ENCODE measurements at places on chromosomes 6 and 20. TPM values are rescaled to one million over a fixed set of nuclear protein-coding genes. Genes with fewer than 3 reads are reported as not detected.
A peak's percentile ranks its signal among the peaks of the same experiment; 100 is the strongest.

DNA sequence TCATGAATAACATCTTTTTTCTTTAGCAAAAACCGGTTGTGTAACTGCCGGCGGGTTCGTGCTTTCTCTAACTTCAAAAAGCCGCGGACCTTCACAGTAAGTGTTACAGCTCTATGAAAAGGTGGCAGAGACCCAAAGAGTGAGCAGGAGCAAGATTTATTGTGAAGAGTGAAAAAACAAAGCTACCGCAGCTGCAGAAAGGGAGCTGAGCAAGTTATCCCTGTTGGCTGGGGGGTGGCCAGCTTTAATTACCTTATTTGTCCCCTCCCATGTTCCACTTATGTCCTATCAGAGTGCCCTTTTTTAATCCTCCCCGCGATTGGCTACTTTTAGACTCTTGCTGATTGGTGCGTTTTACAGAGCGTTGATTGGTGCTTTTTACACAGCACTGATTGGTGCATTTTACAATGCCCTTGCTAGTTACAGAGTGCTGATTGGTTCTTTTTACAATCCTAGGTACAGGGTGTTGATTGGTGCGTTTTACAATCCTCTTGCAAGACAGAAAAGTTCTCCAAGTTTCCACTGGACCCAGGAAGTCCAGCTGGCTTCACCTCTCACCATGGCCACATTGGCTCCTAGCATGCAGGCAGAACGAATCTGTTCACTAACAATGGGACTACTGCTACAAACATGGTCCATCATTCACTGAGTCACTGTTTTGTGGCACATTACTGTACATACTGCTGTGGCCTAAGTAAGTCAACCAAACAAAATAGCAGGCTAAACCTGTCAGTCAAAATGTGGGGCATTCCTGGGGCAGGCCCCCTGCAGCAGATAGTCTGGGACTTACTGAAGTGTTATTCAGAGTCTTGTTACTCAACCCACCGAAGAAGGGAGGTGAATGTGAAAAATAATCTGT lies 52.8 kb downstream of the MYLIP start:
- DNase-seq: no peak

GRCh38 chr20:38902601-38903000 lies 23.6 kb upstream of the FAM83D start:
- no peak for DNase-seq

GRCh38 chr6:41917528-41917927 lies 3.4 kb downstream of the MED20 start:
- no peak for DNase-seq

DNA sequence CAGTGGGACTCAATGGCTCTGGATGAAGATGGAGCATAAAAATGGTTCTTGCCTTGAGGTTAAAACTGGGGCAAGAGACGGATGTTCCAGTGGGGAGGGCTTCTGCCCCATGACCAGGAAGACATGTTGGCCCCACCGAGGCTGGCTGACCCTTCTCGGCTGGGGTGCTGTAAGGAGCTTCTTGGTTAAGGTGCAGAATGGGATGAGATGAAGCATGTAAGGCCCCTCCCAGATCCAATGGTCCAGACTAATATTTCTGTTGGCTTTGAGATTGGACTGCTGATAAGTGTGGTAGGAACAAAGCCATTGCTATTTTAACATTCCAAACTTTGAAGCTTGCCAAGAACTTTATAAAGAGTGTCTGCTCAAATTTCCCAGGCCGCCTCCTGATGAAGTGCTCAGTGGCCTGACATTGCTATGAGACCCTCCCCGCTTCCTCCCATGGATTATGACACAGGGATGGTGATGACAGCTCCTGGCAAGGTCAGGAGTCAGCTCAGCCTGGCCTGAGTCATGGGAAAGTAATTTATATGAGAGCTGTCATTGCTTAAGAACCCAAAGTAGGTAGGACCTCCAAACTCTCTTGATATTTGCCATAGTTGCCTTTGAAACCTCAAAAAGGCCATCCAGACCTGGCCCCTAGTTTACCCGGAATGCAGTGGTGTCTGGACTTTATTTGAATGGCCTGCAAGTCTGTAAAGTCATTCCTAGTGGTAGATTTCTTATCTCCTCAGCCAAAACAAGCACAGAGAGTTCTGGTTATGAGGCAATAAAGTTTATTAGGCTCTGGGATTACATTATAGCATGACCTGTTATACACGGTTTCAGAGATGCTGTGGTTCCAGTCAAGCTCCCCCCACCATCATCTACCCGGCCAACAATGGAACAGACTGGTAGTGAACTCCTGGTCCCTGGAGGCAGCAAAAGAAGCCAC lies 55.2 kb downstream of the TGM2 start:
- peak; percentile 40 for DNase-seq

DNA sequence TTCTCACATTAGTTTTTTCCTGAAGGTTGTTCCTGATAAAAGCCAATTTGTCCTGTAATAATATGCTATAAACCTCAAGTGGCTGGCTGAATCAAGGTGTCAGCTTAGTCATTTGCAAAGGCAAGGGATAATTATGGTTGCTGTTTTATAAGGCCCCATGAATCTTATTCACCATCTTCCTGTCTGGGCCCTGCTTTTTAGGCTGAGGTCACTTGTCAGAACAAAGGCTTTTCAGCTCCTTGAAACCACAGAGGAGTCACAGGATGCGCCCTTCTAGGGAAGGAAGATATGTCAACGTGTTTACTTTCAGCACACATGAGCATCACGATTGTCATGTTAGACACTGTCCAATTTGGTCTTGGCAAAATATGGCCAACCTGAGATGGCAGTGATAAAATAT lies 64.8 kb upstream of the NAA20 start:
- DNase-seq: no peak

- DNase-seq: no peak
Measured at GRCh38 chr20:57672953-57673575, 36.8 kb downstream of the PMEPA1 start.

DNA sequence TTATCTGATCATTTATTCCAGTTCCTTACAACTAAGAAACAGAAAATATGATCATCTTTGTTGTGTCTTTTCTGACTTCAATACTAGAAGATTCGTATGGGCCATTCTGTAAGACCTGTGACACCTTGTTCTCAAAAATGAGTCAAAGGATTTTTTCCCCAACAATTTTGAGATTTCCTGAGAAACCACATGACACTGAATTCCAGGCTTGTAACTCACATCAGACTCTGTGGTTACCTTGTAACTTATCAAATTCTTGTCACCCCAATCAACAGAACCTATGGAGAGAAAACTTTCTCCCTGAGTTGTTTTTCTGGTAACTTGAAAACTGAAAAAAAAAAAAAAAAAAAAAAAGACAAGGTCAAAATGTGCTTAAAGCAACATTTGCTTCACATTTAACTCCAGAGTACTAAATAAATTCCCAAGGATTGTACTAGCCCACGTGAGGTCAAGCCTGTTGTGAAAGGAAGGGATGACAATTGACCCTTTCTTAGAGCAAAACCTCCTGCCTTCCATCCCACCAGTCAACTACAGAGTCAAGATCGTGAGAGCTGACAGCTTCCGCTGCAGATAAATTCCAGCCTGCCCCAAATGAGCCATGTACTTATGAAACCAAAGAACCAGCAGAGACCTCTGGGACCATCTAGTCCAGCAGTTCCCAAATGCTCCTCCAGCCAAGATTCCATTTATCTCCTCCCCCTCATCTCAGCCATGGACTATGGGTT lies 140.3 kb downstream of the TBX18 start:
- no peak for DNase-seq

DNA sequence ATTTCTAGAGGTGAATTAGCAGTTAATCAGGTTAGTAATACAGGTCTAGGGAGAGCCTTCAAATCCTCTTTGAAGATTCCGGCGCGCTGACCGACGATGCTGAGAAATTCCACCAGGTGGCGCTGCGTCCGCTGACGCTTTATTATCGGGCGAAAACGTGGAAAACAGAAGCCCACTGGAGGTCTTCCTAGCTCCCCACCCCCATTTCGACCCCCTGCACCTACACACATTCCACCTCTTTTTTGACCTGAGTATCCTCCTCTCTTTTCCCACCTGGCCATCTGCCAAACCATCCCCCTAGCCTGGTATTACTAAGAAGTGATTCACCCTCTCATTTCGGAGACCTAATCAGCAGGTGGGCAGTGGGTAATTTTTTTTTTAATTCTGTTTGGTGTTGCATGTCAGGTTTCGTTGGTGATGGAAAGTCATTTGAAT lies 65.4 kb upstream of the RIN2 start:
- DNase-seq: peak; percentile 77

DNA sequence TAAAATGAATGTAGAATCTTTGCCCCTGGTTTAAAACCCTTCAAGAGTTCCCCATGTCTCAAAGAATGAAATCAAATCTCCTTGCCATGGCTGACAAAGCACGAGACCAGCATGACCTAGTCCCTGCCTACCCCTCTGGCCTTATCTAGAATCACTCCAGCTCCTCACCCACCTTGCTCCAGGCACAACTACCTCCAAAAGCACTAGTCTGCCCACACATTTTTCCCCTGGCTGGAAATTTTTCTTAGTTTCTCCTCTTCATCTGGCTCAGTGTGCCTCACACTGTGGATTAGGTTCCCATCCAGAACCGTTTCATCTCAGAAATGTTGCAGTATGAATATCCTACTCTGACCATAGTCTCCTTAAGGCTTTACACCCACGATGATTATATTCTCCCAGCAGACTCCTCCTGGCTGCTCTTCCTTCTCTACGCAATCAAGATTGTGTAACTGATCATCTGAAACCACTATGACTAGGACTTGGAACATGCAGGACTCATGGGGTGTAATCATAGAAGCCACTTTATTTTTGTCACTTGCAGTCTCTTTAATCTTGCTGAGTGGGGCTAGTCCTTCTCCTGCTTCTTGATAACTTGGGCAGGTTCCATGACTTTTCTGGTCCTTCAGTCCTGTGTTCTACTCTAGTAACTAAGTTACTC lies 7.8 kb upstream of the MRS2 start:
- DNase-seq: no peak

GRCh38 chr20:49694450-49695071 lies 19.1 kb downstream of the B4GALT5 start:
- DNase-seq: no peak

GRCh38 chr6:114690625-114691024 lies 347.8 kb upstream of the HS3ST5 start:
- DNase-seq: no peak

DNA sequence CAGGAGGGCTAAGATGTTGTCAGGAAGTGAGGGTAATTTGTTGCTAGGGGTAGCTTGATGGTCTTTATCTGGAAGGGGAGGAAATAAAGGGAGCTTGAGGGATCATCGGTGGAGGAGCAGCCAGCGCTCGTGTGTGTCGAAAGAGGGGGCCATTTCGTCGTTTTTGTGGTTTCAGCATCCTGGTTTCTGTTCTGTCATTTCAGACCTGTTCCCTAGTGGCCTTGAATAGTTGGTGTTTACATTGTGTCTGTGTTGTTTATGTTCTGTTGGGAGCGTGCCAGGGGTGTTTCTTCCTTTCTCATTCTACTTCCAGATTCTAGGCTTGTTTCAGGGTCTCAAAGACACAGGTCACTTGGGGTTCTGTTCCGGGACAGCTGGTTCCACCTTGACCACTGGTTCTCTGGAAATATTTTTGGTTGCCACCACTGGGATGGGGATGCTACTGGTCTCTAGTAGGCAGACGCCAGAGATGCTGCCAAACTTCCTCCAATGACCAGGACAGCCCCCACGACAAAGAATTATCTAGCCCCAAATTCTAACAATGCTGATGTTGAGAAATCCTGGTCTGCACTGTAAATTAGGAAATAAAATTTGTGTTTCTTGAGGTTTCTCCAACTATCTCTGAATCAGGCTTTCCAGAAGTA lies 113.9 kb upstream of the NAA20 start:
- no peak for DNase-seq

- DNase-seq: no peak
Measured at GRCh38 chr6:3205913-3206312, 21.5 kb downstream of the TUBB2B start.

GRCh38 chr6:85565736-85566135 lies 27.9 kb downstream of the SNX14 start:
- no peak for DNase-seq

DNA sequence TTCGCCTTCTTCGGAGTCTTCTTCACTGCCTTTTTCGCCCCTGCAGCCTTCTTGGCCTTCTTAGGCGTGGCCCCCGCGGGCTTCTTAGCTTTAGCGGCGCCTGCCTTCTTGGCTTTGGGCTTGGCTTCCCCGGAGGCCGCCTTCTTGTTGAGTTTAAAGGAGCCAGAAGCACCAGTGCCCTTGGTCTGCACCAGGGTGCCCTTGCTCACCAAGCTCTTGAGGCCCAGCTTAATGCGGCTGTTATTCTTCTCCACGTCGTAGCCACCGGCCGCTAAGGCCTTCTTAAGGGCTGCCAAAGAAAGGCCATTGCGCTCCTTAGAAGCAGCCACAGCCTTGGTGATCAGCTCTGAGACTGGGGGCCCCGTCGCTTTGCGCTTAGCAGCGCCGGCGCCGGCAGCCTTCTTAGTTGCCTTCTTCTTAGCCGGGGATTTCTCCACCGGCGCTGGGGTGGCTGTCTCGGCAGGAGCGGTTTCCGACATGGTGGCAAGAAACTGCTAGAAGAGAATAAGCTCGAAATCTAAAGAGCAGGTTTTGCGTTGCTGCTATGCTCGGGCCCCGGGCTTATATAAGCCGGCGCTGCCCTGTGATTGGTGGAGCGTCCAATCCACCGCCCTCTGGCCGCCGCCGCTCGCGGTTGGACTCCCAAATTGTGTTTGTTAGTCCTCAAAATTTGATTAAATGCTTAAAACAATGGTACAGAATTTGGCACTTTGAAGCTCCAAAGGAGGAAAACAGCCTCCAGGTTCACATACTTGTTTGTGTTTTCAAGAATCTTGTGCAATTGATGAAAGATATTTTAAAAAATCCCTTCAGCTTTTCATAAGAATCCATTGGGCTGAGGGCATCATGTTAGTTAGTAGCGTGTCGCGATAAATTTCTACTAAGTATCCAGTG lies 44.9 kb downstream of the OR2B2 start:
- peak; percentile 86 for DNase-seq

GRCh38 chr6:108598305-108598863 lies 37.7 kb downstream of the FOXO3 start:
- no peak for DNase-seq

DNA sequence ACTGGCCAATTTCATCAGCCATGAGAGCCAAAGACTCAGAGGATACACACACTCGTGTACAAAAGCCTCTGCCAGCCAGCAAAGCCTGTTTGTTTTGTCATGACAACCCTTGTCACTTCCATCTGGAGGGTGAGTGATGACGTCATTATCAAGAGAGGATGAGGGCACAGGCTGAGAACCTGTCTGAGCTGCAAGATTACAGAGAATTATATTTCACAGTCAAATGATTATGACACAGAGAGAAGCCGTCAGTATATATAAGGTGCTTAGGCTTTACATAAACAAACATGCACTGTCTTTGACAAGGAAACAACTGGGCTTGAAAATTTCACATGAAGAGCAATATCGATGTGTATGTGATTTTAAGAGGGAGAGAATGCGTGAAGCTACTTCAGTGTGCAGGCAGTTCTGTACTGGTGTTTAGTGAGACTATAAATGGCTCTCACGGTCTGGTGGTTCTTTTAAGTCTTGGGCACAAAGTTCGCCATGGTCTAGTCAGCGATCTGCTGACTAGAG lies 36.5 kb upstream of the BCLAF1 start:
- DNase-seq: no peak

The CDSN gene
- not detected for total RNA-seq

The COL9A3 gene
- 12.4 TPM for total RNA-seq

The SLC22A1 gene
- 1.9 TPM for total RNA-seq

The ERVFRD-1 gene
- 0.57 TPM for total RNA-seq

The REM1 gene
- total RNA-seq: 0.46 TPM

The DNAH8 gene
- 0.03 TPM for total RNA-seq

The LAMP5 gene
- total RNA-seq: not detected

The LIN28B gene
- not detected for total RNA-seq

The EFCAB8 gene
- total RNA-seq: 0.17 TPM
